ENCODE measurements at places on chromosomes 3 and 15.

GRCh38 chr15:94053626-94054025, 177.7 kb upstream of the MCTP2 start:
- DNase-seq = no peak

DNA sequence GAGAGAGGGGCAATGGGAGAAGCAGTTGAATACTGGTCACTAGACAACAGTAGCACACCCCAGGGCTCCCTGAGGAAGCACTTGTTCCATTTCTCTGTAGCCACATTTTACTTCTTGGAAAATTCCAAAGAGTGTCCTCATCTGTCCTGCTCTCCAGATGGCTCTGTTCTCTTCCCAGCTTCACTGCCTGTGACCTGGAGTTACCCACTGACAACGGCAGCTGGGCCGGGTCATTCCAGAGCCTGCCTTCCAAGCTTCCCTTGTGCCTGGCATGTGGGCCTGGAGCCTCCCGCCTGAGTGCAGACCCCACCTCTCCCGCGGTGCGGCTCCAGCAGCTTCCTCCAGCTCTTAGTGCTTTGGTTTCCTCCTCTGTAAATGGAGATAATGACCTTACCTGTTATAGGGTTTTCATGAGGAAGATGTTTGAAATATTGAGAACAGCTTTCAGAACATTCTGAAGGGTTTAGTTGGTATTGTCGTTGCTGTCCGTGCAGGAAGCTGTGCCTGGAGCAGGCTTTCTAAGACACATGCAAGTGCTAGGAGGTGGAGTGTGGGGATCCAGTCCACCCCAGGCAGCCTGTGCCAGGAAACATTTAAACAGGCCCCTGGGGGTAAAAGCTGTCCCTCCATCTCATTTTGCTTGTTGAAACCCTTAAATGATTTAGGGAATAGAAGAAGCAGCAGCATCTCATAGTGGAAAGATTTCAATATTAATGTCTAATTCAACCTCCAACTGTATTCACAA, 24.8 kb downstream of the EFCC1 start:
- DNase-seq = no peak

GRCh38 chr3:41711651-41712050, 250.3 kb downstream of the ULK4 start:
- no peak for DNase-seq

- peak; percentile 38 for DNase-seq
These were observed 24.6 kb downstream of the EBLN2 start for GRCh38 chr3:73086071-73086494.
